ENCODE measurements at places on chromosomes 6 and 20.

DNA sequence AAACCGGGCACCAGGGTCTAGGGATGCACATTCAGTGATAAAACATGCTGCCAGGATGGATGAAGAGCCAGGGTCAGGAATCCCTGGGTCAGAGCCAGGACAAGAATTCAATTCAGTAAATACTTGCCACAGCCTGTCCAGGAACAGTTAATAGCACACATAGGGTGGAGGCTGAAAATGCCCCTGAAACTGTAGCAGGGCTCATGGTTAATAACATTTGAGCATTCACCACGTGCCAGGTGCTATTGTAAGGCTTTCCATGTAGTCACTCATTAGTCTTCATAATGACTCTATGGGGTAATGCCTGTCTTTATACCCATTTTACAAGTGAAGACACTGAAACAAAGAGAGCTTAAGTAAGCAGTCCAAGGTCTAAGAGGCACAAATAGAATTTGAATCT, 296.3 kb downstream of the LRFN2 start:
- DNase-seq = no peak

DNA sequence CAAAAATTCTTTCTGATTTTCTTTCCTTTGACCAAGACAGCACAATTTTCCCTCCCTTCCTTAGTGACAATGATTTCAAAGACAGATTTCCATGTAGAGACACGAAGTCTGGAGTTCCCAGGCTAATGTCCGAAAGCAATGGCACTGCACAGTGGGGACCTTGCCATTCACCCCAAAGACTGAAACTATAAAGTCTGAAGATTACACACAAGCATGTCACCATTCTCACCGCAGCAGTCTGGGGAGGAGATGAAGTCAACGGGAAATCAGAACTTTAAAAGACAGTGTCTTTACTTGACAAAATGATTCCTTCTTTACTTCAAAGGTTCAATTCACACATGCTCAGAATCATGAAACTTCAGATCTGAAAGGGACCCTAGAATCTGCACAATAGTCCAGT, 8.3 kb downstream of the B4GALT5 start:
- DNase-seq = peak; percentile 23

DNA sequence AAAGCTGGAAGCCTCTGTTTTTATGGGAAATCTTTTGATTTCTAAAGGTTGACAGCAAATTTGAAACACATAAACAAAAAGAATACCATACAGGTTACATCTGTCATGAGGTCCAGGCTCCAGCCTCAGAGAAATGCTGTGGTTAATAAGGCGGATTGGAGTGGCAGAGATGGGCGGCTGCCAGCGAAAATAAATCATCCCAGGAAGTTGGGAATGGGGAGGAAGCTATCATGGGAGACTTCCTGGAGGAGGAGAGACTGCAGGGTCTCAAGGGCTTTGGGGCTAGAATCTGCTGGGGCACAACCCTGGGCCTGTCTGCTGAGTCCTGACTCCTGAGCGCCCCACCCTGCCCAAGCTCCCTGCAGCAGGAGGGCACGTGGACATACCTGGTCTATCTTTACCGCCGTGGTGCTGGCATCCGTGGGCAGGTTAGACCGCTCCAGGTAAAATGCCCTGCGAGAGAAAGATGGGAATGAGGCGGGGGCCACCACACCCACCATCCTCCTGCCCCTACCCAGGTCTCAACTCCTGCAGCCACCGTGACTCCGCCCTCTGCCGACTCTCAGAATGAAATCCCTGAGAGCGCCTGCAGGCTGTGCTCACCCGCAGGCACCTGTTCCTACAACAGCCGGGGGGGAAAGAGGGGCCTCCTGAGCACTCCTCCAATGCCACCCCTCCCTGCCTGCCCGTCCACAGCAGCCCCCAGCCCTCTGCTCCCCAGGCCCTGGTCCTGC, 197.3 kb downstream of the PREX1 start:
- no peak for DNase-seq

DNA sequence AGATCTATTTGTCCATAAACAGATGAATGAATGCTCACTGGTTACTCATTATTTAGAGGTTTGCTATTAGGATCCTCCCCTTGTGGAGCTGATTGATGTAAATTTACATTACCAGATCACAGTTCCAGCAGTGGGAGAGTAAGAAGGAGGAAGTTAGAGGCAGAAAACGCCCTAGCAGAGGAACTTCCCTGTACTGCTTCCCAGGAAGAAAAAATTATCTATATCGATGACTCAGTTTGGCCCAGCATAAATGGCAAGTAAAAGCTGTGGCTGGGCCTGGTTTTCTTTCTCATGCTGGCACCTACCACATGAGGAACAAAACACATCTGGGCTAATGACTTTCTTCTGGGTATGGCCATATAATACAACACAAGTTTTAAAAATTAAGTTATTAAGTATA, 35.7 kb downstream of the DNAAF9 start:
- DNase-seq = no peak

DNA sequence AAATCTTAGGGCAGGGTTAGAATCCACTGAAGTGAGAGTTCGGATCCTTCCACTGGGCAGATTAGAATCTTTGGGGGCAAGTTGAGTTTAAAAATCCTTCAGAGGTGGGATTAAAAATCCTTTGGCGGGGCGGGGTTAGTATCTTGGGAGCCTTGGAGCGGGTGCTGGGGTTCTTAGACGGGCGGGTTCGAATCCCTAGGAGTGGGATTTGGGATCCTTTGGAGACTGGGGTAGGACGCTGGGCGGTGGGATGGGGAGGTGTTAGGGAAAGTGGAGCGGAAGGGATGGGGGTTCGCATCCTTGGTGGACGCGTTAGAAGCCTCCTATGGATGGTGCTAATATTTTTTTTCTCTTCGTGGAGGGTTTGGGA, 337 bp upstream of the HCK start:
- no peak for DNase-seq

Data from CD4-positive, alpha-beta T cell treated with Interleukin-15 for 4 hours (primary cell).